ENCODE measurements at places on chromosomes 7 and 10.

DNA sequence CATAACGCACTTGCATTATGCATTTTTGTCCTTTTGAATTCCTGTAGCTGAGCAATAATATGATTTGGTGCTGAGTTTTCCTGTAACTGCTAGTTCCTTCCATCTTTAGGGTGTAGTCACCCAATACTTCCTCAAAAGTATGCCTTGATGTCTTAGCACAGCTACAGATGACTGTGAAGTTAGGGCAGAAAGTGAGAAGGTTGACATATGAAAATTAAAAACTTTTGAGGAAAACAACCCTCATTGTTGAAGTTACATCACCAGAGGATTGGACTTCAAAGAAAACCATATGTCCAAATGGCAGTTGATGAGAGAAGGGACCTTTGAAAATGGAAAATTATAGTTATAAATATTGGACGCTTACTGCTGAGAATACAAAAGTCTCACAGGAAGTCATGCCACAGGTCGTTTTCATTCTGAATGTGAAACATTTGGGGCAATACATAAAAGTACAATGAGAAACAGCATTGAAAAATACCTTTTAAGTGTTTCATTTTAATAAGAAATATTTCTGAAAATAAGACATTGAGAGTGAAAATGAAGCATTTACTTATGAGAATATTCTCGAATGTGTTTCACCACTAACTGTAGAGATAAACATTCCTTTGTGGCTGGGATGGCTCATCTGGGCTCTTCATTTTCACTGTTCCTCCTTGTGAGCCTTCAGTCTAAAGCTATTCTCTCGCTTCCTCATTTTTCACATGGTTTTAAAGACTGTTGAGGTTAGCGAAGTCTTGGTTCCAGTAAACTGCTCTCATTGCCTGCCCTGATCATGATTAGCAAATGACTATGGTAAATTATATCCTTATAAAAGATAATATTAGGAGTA lies 61.4 kb upstream of the NME8 start:
- DNase-seq: no peak

DNA sequence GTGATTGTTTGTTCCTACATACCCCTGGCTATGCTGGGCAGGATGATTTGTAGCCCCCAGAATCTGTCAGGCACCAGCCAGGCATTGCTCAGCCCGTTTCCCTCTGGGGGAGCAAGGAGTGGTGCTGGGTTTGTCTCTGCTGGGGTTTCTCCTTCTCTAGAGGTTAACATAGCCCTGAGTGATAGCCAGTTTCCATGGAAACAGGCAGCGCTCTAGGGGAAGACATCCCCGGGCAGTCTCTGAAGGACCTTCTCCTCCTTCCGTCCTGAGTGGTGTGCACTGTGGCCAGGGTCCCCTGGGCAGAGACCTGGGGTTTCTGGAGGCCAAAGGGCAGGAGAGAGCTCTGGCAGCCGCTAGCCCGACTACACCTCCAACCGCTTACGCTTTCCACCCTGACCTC lies 50.6 kb upstream of the LRRC4 start:
- DNase-seq: no peak

- DNase-seq: no peak
These were observed 76.4 kb downstream of the MBL2 start for GRCh38 chr10:52696232-52696631.

DNA sequence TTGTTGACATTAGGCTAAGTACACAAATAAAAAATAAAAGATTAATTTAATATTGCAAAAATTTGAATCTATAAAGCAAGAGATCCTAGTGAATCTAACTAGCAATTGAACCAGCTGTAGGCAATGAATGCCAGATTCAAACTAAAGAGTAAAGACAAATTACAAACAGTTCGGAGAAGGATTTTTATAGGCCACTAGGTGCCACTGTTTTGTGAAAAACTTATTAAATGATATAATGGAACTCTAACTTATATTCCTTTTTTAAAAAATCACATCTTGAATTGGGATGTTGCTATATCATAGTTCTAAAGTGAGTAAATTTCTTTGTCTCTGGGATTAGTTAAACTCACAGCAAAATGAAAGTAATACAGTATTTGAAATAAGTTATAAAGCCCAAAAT lies 39.1 kb upstream of the GNAI1 start:
- DNase-seq: peak; percentile 49

GRCh38 chr10:123633106-123633505 lies 33.0 kb upstream of the GPR26 start:
- DNase-seq: no peak

DNA sequence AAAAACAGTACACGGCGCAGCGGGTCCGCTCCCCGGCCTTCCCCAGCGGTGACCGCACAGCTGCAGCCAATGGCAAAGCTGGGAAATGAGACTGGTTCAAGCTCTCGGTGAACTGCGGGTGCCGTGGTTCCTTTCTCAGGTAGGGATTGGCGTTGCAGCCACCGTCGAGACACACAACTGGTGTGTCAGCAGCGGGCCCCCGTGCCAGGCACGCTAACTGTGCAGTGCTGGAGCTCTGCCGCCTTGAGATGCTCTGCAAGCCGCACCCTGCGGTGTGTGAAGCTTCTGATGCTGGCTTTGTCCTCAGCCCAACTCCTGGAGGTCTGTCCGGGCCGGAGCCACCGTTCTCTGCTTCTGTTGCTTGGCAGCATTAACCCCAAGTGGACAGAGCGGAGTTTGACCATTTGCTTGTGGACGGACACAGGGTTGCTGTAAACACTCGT lies 20.6 kb upstream of the NKX6-2 start:
- no peak for DNase-seq

GRCh38 chr7:149720372-149721083 lies 52.9 kb downstream of the ZNF467 start:
- peak; percentile 26 for DNase-seq

- DNase-seq: peak; percentile 57
These were observed 9.3 kb upstream of the UNCX start for GRCh38 chr7:1223196-1223981.

DNA sequence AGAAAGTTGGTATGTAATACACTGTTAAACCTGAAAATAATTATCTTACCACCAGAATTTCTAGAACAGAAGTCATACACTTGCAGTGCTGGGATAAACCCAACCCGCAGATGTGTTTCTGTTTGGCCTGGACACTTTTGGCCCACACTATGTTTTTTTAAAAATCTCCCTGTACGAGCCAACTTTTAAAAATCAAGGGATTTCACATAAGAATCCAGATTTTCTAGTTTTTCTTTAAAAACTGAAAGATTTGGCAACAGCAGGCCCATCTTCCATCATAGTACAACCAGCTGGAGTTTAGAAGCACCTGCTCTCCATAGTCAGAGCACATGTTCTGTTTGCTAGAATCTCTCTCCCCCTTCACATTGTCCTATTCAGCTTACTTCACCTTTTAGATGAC lies 74.0 kb downstream of the TLL2 start:
- DNase-seq: no peak

GRCh38 chr10:124896751-124897150 lies 45.2 kb upstream of the ZRANB1 start:
- DNase-seq: peak; percentile 76

- DNase-seq: peak; percentile 47
These were observed 38.0 kb upstream of the CACNA2D1 start for GRCh38 chr7:82481499-82482097.

DNA sequence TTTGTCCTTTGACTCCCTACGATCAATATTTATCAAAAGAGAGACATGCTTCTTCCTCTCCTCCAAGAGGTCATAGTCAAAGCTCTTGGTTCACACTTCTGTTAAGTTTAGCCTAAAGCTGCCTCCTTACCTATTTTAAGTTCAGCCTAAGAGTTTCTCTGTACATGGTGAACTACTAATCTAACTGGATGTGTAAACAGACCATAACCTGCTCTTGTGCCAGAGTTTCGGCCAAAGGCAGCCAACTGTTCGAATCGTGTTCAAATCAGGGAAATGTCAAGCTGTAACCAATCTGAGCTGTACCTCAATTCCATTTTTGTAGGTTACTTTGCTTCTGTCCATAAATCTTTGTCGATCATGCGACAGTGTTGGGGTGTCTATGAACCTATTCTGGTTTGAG lies 414.8 kb downstream of the PHTF2 start:
- DNase-seq: no peak

DNA sequence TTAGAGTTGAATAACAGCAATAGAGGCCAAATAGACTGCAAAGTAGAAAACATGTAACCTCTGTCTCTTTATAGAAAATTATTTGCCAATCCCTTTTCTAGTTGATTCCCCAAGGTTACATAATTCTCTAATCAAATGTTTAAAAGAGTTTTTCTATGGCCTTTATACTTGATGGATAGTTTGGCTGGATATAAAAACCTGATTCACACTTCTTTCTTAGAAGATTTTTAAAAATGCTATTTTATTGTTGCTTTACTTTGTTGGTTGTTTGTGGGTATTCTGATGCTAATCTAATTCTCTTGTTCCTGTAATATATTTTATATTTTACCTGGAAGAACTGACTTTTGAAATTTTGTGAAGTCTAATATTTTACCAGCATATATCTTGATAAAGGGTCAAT lies 331.1 kb upstream of the MTPN start:
- DNase-seq: no peak

GRCh38 chr7:158252837-158253669 lies 334.6 kb downstream of the PTPRN2 start:
- DNase-seq: no peak

GRCh38 chr10:85098835-85099521 lies 770.6 kb downstream of the CCSER2 start:
- DNase-seq: no peak

DNA sequence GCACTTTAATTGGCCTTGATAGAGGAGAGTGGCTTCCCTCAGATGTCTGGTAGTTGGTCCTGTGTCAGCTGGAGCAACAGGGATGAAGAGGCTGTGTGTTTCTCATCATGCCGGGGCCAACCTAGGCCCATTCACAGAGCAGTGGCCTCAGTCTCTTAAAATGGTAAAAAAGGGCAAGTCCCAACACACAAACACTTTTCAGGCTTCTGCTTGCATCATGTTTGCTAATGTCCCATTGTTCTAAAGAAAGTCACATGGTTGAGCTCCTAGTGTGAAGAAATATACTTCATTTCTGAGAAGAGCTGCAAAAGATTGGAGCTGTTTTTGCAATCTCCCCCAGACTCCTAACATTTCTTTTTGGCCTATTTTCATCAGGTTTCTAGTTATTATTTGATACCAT lies 40.6 kb upstream of the RBAK start:
- DNase-seq: no peak

DNA sequence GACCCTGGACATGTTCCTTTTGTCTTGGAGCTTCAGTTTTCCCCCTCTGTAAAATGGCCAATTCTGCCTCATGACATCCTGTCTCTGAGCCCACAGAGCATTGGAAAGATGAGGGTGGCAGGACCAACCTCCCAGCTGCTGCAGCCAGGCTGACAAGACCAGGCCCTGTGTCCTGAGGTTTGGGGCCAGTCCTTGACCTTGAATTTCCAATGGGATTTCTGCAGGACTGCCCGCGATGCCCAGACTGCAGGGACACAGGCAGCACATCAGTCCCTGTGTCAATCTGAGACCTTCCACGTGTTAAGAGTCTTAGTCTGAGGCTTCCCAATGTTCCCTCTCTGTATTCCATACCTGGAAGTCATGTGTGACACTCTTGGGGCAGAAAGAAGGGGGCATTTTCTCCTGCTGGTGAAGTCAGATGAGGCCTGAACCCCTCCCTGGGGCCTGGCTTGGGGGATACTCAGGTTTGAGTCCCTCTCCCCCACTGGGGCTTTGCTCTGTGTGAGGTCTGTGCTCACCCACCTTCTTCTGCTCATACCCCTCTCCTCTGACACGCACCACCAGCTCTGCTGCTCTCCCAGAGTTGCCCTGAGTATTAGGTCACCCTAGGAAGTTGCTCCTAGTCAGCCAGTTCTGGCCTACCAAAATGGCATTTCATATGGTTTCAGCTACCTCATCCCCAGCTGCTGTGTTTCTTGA lies 79.2 kb downstream of the ADCY1 start:
- no peak for DNase-seq

DNA sequence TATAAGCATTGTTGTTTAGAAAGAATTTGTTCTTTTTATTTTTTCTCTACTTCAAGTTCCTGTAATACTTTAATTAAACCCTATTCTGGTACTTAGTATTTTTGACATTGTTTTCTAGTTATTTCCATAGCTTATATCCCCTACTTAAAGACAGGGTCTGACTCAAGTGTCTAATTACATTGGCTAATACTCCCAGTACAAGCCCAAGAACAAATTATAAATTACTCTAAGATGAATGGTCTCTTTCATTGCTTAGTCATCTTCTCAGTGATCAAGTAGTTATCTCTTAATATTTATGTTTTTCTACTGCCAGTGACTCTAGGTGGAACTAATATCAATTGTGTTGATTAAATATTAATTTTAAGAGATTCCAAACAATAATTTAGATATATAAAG lies 21.6 kb downstream of the AHR start:
- no peak for DNase-seq

DNA sequence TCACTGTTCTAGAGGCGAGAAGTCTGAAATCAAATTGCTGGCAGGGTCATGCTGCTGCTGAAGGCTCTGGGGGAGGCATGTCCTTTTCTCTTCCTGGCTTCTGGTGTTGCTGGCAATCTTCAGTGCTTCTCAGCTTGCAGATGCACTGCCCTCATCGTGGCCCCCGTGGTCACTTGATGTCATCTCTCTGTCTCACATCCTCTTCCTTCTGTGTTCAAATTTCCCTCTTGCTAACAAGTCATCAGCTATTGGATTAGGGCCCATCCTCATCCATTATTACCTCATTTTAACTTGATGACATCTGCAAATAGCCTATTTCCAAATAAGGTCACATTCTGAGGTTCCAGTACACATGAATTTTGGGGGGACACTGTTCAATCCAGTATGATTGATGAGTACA lies 36.6 kb upstream of the SRGN start:
- DNase-seq: no peak

DNA sequence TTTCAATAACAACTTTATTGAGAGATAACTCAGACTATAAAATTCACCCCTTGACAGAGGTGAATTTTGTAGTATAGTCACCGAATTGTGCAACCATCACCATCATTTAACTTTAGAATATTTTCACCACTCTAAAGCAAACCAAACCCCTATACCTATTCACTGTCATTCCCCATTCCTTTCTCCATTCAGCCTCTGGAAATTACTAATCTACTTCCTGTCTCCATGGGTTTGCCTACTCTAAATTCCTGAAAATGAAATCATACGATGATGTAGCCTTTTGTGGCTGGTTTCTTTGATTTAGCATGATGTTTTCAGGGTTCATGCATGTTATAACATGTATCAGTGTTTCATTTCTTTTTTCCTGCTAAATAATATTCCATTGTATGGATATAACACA lies 15.6 kb upstream of the LMTK2 start:
- no peak for DNase-seq

DNA sequence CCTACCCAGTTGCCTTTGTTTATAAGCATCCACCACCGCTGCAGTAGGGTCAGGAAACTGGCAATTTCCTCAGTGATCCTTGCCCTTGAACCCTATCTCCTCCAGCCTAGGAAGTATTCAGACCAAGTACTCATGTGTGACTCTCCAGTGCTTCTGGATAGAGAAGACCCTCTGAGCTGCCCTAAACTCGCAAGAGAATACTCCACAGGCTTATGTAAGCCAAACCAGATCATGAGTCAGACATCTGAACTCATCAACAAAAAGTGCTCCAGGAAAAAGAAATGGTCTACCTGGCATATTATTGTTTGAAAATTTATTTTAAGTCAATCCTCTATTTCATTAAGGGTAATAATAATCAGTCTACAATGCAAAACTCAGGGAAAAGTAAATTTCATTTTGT lies 101.3 kb downstream of the KAT6B start:
- DNase-seq: peak; percentile 18

Measured in G401 (cell line).